ENCODE measurements at places on chromosomes 12 and 14.

- DNase-seq: no peak
Measured at GRCh38 chr12:124663206-124663605, 95.8 kb upstream of the NCOR2 start.

- no peak for DNase-seq
Measured at GRCh38 chr12:45973526-45973925, 16.8 kb downstream of the SCAF11 start.

- no peak for DNase-seq
Measured at GRCh38 chr12:76190299-76190698, 105.8 kb upstream of the NAP1L1 start.

GRCh38 chr14:103889313-103890051 is 38.8 kb upstream of the TDRD9 start:
- DNase-seq: no peak

DNA sequence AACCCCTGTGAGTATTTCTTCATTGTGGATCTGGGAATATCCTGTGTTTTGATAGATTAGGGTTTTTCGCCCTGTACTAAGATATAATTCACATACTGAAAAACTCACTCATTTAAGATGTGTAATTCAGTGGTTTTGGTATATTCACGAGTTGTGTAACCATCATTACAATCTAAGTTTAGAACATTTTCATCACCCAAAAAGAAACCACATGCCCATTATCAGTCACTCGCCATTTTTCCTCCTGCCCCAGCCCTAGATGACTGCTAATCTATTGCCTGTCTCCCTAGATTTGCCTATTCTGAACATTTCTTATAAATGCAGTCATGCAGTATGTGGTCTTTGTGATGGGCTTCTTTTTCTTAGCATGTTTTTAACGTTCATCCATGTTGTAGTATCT is 67.9 kb upstream of the ATF1 start:
- no peak for DNase-seq
